ENCODE measurements at places on chromosomes 2 and 18. TPM values are rescaled to one million over a fixed set of nuclear protein-coding genes. Genes with fewer than 3 reads are reported as not detected.

Gene PKDCC
- 34.1 TPM for total RNA-seq

Gene AFF3
- total RNA-seq = 9.7 TPM

Gene KCNE4
- total RNA-seq = 9.8 TPM

DNA sequence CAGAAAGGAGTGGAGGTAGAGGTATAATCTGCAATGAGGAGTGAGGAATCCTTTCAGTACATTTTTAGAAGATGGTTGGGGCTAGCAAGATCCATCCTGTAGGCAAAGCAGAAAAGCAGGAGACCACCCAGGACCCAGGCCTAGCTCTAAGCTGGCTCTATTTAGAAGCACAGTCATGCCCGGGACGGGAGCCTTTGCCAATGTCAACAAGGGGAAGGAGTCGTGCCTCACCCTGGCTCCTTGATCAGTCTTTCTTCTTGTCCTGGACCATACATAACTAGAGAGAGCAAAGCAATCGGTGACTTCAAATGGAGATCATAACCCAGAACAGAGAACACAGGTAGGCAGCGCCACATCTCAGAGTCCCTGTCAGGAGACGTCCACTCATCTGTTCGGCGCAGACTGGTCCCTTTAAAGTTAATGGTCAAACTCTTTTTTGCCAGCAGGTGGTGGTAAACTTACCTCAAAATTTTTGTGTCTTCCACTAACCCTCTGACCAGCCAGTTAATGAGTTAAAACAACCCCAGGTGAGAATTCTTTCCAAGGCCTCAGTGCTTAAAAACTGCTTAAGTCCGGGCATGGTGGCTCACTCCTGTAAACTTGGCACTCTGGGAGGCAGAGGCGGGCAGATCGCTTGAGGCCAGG is 8.0 kb downstream of the MC5R start:
- DNase-seq = no peak
- H3K27me3 ChIP-seq = no peaks in the 10 kb centered on the region
- H3K27ac ChIP-seq = no peak overlapping the region
- no peaks in the 10 kb centered on the region for H3K36me3 ChIP-seq
- no peak overlapping the region for H3K4me3 ChIP-seq

GRCh38 chr18:62282188-62282629 is 42.9 kb upstream of the TNFRSF11A start:
- no peaks in the 10 kb centered on the region for H3K4me1 ChIP-seq
- no peaks in the 10 kb centered on the region for H3K27me3 ChIP-seq
- no peak overlapping the region for H3K4me3 ChIP-seq
- no peak overlapping the region for H3K27ac ChIP-seq
- H3K36me3 ChIP-seq = no peaks in the 10 kb centered on the region
- no peak for DNase-seq

DNA sequence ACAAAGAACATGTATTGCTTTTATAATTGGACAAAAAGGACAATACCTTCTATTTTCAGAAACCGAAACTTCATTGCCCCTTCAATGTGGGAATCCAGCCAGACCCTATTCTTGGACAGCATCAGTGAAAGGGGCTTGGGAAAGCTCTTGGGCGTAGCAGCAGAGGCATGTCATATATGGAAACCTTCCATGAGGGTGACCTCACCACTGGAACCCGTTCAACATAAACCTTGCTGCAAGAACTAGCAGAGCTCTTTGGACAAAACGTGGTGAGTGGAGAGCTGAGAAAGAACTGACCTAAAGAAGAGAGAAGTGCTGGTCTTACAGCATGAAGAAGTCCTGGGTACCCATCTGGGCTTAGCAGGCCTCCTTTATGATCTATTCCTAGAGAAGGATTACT is 22.7 kb upstream of the ACTG2 start:
- H3K27ac ChIP-seq = peak overlapping the region; percentile 84
- H3K36me3 ChIP-seq = no peaks in the 10 kb centered on the region
- DNase-seq = peak; percentile 84

- H3K4me1 ChIP-seq = no peaks in the 10 kb centered on the region
- no peak for DNase-seq
- no peaks in the 10 kb centered on the region for H3K36me3 ChIP-seq
- no peak overlapping the region for H3K27ac ChIP-seq
- no peak overlapping the region for H3K4me3 ChIP-seq
Measured at GRCh38 chr18:48868468-48869466, 82.0 kb downstream of the SMAD7 start.

DNA sequence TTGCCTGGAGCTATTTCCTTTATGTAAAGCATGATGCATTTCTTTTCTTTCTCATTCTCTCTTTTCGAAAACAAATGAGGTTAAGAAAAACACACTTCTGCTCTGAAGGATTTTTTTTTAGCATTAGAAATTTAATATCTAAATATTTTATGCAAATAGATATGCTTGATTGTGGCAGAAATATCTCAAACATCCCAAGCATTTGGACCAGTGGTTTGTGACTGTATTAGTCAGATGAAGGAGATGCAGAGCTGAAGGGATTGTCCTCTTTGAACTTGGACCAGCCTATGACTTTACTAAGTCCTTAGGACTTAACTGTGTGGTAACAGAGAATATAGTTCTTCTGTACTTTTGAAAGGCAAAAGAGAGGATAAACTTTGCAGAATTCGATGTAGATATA is 335.9 kb upstream of the NT5C1B start:
- H3K27ac ChIP-seq = no peak overlapping the region
- DNase-seq = no peak
- H3K4me3 ChIP-seq = no peak overlapping the region
- H3K4me1 ChIP-seq = no peaks in the 10 kb centered on the region

Measured in uterus (tissue), 4 donors.